ENCODE measurements at places on chromosomes 2 and 18.

- DNase-seq = no peak
Measured at GRCh38 chr18:10565835-10566234, 40.0 kb downstream of the NAPG start.

- no peak for DNase-seq
Measured at GRCh38 chr2:221817878-221818277, 245.8 kb upstream of the EPHA4 start.

- no peak for DNase-seq
Measured at GRCh38 chr2:171688129-171688465, 828 bp downstream of the DYNC1I2 start.

DNA sequence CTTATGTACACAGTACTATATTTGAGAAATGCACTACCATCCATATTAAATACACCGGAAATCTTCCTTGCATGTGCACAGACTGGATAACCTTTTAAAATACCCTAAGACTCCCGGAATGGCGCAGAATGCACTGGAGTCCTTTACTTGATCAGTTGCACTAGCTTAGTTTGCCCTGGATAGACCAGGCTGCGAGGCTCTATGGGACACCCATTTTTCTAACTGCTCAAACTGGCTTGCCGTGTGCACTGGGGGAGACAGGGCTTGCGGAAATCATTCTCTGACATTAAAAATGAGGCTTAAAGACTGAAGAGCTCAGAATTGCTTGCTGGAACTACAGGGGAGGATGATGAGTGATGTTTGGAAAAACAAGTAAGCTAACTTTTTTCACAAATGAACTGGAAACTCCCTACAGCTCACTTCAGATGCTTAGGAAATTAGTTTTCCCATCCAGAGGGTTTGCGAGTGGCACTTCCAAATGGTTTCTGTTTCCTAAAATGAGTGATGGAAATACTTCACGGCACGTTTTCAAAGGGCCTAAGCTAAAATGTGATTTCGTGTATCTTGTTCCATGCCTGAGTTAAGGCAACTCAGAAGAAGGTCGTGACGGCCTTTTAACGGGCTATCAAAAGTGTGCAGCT lies 2.7 kb downstream of the NCK2 start:
- no peak for DNase-seq

- DNase-seq = no peak
Measured at GRCh38 chr2:42781181-42781580, 11.2 kb downstream of the HAAO start.

- DNase-seq = no peak
Measured at GRCh38 chr2:24082787-24083566, 1.7 kb downstream of the TP53I3 start.

- no peak for DNase-seq
Measured at GRCh38 chr18:77066689-77067088, 65.9 kb downstream of the MBP start.

DNA sequence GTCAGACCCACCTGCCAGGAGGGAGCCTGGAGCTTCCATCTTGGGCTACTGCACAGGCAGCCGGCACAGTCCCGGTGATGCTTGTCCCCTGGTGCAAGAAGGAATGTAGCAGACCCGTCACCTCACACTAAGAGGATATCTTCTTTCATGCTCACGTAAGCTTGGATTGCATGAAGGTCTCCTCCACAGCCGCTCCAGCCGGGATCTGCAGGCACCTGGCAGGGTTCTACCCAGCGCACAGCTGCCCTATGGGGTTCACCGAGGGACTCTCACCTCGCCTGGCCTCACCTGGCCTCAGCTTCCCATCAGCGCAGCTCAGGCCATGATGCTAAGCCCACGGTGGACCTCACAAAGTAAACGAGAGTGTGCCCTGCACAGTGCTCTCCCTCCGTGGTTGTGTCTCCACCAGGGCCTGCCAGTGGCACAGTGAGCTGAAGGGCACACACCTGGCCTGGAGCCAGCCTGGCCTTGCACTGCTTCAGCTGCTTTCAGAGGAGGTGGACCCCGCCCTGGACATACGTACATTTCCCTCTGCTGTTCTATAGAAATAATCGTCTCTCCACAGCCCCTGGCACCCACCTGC lies 239.1 kb downstream of the SEPTIN10 start:
- no peak for DNase-seq

GRCh38 chr18:57087644-57088376 lies 59.1 kb upstream of the BOD1L2 start:
- DNase-seq = no peak

DNA sequence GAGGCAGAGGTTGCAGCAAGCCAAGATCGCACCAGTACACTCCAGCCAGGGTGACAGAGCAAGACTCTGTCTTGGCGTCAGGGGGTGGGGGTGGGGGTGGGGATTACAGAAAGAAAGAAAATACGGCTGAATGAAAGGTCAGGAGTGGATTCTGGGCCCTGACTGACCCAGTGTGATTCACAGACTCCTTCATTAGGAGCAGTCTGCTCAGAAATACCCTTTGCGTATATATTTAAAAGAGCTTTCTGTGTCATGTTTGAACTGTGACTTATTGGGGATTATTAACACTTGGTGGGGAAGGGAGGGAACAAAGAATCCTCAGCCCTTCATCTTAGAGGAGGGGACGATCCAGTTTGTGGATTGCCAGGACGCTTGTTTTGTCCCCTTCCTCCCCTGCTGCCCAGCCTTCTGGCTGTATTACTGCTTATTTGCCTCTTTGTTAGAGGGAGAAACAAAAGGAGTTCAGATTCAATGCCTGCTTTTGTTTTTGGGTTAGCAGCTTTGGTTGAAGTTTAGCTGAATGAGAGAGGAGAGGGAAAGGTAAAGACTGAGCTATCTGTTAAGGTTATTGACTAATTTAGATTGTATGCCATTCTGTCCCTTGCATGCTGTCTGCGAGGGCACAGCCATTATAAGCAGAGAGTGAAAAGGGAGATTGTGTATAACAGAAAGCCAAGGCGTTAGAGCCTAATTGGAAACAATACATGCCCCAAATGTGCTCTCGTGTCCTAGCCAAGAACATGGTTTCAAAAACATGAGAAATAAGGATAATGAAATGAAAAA lies 118.3 kb downstream of the FMNL2 start:
- no peak for DNase-seq

GRCh38 chr2:193845604-193846003 lies 1650.9 kb upstream of the TMEFF2 start:
- DNase-seq = no peak

DNA sequence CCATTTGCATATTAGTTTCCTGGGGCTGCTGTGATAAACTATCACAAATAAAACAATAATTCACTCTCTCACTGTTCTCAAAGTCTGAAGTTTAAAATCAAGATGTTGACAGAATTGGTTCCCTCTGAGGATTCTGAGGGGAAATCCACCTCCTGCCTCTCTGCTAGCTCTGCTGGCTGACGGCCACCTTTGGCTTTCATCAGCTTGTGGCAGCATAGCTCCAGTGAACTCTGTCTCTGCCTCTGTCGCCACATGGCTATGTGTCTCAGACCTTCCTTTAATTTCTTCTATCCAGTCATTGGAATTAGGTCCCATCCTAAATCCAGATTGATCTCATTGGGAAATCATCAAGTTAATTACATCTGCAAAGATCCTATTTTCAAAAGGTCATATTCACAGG lies 38.9 kb upstream of the TRIM43 start:
- DNase-seq = no peak

DNA sequence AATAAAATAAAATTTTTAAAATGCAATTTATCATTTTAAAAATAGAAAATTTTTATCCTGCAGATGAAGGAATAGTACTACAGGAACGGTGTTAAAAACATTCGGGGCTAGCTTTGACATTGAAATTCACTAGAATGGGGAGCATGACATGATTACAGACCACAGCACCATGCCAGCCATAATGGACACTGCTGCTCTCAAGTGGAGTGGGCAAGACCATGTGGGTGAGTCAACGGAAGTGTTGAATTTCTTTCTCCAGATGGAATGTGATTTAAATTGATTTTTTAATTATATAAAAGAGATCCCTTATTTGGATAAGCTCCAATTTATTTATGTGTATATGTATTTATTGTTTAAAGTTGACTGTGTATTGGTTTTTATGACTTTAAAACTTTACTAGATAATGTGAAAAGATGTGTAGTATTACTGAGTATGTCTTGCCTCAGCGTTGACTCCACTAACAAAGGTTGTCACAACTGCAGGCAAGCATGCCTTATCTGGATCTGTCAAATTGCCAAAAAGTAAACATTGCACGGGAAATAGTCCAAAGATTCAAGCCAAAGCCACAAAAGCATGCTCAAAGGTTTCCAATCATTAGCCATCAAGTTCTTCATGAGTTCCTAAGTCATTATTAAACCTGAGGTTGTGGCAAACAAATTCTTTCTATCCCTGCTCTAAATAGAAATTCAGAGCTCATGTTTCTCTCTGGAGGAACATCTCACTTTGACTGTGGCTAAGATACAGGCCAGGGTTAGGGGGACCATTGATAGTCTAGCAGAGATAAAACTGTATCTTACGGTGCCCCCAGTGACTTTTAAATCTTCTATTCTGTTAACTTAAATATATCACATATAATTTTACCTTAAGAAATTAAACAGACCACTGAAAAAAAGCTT lies 536.9 kb downstream of the TMX3 start:
- no peak for DNase-seq

GRCh38 chr2:112183327-112184025 lies 45.3 kb downstream of the FBLN7 start:
- DNase-seq = no peak

DNA sequence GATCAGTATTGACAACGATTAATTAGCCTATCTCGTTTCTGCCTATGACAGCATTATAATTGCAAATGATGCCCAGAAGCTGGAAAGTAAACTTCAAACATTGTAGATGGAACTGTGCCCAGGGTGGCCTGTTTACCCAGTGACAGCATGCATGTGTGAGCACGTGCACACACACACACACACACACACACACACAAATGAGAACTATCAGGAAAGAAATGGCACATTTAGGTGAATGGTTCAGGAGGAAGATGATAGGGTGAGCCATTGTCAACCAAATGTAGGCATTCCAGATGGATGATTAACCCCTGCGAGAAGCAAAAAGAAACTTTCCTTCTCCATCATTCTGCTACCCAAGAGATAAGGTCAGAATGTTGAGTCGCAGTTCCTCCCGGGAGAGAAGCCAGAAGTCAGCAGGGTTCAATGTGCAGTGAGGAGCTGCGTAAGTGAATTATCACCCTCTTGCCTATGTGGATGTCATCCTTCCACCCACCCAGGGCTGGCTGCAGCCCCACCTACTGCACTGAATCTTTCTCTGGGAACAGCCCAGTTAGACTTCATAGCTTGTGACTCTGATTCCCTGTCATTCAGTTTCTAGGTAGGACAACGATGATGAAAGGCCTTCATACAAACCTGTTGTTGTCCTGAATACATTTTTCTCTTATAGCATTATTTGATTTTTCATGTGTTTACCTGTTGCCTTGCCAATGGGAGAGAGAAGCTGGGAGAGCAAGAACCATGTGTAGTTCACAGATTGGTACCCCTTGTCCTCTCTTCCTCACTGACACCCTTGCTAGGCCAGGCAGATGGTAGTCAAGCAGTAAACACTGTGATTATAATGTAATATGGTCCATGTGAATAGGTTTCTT lies 3.5 kb upstream of the APOB start:
- DNase-seq = no peak

- DNase-seq = no peak
Measured at GRCh38 chr2:233000886-233001750, 11.9 kb downstream of the NGEF start.

- DNase-seq = no peak
Measured at GRCh38 chr2:191262436-191262835, 17.2 kb downstream of the MYO1B start.

- no peak for DNase-seq
Measured at GRCh38 chr2:85655961-85656417, 12.0 kb downstream of the SFTPB start.

DNA sequence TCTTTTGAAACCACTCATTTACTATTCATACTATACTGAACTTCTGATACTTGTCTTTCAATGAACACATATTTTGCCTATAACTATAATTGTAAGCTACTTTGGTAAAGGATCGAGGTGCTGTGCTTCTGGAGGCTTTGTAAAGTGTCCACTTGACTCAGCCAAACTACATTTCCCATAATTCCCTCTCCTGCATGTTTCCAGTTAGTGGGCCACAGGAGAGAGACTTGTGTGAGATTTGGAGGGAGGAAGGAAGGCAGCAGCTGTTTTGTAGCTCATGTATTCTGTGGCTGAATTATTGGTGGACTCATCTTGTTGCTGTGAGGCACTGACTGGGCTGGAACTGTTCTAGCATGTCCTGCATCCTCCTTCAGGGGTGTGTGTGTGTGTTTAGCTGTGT lies 328.8 kb downstream of the ARL6IP6 start:
- no peak for DNase-seq

GRCh38 chr2:189466656-189467055 lies 25.4 kb downstream of the WDR75 start:
- DNase-seq = no peak

- no peak for DNase-seq
Measured at GRCh38 chr2:27154488-27154887, 5.7 kb downstream of the TCF23 start.

- no peak for DNase-seq
Measured at GRCh38 chr18:79965119-79965902, 868 bp downstream of the HSBP1L1 start.

DNA sequence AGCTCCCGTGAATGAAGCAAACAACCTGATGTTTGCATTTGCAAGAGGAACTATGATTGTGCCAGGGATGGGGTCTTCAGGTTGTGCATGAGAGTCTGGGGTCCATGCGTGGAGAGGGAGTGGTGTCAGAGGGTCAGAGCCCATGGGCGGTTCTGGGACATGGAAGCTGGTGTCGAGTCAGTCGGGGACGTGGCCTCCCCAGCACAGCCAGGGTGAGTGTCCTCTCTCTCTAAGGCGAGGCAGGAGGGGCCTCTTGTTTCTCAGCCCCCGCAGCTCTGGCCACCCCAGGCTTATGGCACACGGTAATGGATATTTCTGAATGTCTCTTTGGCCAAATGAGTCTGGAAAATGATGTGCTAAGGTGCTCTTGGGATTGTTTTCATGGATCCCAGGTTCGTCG lies 118.6 kb downstream of the RTP5 start:
- DNase-seq = no peak

GRCh38 chr2:42303252-42303651 lies 57.8 kb downstream of the COX7A2L start:
- no peak for DNase-seq

GRCh38 chr2:106531676-106532214 lies 44.6 kb downstream of the CD8B2 start:
- no peak for DNase-seq

- no peak for DNase-seq
Measured at GRCh38 chr18:75164479-75164878, 44.5 kb downstream of the PTGR3 start.
